ENCODE measurements at places on chromosomes 6 and 20.

DNA sequence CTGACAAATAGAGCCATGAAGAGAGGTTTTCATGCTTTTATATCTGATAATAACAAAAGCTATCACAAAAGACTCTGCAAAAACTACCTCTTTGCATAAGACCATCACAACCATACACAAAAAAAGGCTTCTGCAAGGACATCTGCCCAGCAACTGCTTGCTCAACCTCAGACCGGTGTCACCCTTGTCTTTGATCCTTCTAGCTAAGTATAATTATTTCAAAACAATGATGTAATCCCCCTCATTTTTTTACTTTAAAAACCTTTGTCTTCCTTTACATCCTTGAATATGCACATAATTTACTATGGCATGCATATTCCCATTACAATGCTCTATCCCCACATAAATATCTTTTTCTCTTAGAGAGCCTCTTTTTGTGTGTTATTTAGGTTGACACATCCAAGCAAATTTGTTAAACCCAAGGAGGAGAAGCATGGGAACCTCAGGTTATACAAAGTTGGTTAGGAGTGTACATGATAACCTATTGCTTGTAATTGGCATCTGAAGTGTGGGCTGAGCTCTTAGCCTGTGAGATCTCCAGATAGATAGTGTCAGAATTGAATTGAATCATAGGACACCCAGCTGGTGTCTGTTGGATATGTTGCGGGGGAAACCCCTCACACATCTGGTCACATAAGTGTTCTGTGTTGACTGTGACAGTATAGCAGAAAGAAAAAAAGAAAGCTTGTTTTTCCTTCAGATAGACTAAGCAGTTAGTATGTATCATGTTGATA lies 20.7 kb upstream of the CGA start:
- H3K27me3 ChIP-seq, result no peaks in the 10 kb centered on the region
- no peak for DNase-seq
- H3K4me3 ChIP-seq, result no peak overlapping the region
- no peak overlapping the region for H3K27ac ChIP-seq
- H3K4me1 ChIP-seq, result no peaks in the 10 kb centered on the region

DNA sequence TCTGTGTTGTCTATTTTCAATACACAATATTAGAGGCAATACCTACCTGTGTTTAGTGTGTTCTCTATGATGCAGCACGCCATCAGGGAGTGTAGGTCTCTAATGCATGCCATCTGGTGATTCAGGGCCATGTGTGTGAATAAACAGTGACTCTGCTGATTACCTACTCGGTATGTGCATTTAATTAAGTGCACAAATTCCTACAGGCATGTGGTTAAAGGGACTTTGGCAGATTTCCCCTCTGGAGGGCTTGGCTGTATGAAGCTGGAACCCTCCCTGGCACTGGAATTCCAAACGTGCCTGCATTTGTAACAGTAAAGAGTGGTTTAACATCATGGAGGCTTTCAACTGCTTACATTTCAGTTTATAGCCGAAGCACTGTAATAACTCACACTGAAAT lies 401.5 kb upstream of the SASH1 start:
- no peaks in the 10 kb centered on the region for H3K27me3 ChIP-seq
- H3K27ac ChIP-seq, result no peak overlapping the region
- no peak for DNase-seq
- H3K36me3 ChIP-seq, result no peaks in the 10 kb centered on the region
- H3K4me1 ChIP-seq, result no peaks in the 10 kb centered on the region
- H3K4me3 ChIP-seq, result no peak overlapping the region

GRCh38 chr6:46217671-46218131 lies 46.9 kb upstream of the ENPP5 start:
- peak overlapping the region; percentile 97 for H3K27ac ChIP-seq
- H3K27me3 ChIP-seq, result no peaks in the 10 kb centered on the region
- peaks cover 36% of the 10 kb centered on the region for H3K4me1 ChIP-seq
- peaks cover 10% of the 10 kb centered on the region for H3K36me3 ChIP-seq
- no peak overlapping the region for H3K4me3 ChIP-seq

DNA sequence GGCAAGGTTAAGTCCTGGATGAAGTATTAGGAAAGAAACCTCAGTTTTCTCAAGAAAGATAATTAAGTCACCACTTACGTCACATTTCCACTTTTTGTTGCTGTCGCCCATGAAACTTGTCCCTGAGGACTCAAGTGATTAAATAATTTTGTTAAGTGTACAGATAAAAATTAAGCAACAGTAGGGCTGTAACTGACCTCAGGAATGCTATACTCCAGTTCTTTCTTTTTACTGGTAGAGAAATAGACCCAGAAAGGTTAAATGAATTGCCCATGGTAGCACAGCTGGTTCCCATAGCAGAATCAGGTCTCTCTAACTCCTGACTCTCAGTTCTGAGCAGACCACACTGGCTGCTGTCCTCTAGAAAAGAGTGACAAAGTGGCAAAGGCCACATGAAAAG lies 54.5 kb downstream of the CLIC5 start:
- DNase-seq, result no peak
- H3K36me3 ChIP-seq, result no peaks in the 10 kb centered on the region
- H3K4me1 ChIP-seq, result no peaks in the 10 kb centered on the region

GRCh38 chr6:69286331-69286730 lies 510.5 kb downstream of the LMBRD1 start:
- no peaks in the 10 kb centered on the region for H3K36me3 ChIP-seq
- no peak for DNase-seq
- H3K27me3 ChIP-seq, result no peaks in the 10 kb centered on the region
- no peaks in the 10 kb centered on the region for H3K4me1 ChIP-seq
- H3K4me3 ChIP-seq, result no peak overlapping the region
- no peak overlapping the region for H3K27ac ChIP-seq

DNA sequence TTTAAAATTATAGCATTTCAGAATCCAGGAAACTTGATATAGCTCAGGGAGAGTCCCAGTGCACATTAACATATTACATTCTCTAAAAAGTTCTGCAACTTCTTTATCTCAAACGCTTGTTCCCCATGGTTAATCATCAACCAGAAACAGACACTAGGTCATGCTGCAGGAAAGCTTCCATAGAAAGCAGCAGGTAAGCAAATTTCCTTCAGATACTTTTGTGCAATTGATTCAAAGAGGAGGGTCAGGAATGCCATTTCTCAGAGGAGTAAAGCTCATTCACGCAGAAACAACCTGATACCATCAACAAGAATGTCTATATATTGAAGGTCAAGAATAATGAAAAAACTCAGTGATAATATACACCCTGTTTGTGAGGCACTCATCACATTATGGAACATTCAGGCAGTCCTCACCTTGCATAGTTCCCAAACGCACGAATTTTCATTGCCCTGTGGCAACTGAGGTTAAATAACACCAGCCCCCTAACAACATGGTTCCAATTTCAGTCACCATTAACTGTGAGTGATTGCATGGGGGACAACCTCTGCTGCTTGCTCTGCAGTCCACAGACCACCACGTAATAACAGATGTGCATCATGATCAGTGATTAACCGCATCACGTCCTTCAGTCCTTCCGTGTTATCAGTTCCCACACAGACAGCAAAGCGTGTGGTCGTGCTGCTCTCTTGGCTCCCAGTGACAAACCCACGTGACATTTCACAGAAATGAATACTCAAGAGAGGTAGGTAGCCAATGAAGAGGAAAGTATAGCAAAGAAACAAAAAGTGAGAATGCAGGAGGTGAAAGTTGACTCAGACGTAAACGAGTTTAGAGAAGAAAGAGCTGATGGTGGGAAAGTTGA lies 95.7 kb downstream of the LY86 start:
- no peaks in the 10 kb centered on the region for H3K4me1 ChIP-seq
- H3K36me3 ChIP-seq, result no peaks in the 10 kb centered on the region
- DNase-seq, result no peak
- no peak overlapping the region for H3K27ac ChIP-seq
- H3K4me3 ChIP-seq, result no peak overlapping the region
- H3K27me3 ChIP-seq, result no peaks in the 10 kb centered on the region

DNA sequence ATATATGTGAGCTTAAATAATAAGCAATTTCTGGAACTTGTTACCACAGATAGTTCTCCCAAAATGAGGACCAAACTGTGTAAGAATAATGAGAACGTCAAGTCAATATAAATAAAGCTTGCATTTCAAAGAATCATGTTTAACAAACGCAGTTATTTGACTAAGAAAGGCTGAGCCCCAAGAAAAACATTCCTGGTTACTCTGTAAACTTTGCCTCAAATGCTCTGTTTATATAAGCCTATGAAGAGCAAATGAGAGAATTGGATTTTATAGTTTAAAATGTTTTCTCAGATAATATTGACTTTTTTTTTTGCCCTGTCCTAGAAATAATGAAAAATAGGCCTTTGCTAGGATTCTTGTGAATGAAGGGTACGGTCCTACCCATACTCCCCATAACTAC lies 81.3 kb downstream of the C6orf52 start:
- no peak overlapping the region for H3K27ac ChIP-seq
- H3K4me1 ChIP-seq, result peaks cover 11% of the 10 kb centered on the region
- H3K4me3 ChIP-seq, result no peak overlapping the region
- H3K27me3 ChIP-seq, result no peaks in the 10 kb centered on the region
- no peak for DNase-seq

DNA sequence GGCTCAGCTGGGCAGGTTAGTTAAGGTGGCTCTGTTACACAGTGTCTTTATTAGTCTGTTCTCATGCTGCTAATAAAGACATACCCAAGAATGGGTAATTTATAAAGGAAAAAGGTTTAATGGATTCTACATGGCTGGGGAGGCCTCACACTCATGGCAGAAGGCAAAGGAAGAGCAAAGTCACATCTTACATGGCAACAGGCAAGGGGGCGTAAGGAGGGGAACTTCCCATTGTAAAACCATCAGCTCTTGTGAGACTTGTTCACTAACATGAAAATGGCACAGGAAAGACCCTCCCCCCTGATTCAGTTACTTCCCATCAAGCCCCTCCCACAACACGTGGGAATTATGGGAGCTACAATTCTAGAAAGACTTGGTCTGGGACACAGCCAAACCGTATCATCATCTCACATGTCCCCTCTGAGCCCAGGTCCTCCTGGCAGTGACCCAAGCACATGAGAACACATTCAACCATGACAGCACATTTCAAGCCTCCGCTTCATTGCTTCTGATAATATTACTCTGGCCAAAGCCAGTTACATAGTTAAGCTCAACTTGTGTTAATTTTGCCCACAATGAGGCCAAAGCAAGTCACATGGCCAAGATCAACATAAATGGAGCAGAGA lies 383.9 kb downstream of the PLCB1 start:
- H3K27me3 ChIP-seq, result no peaks in the 10 kb centered on the region
- no peak overlapping the region for H3K27ac ChIP-seq
- H3K4me1 ChIP-seq, result no peaks in the 10 kb centered on the region
- no peak overlapping the region for H3K4me3 ChIP-seq

- H3K36me3 ChIP-seq, result no peaks in the 10 kb centered on the region
- DNase-seq, result no peak
- H3K4me3 ChIP-seq, result no peak overlapping the region
- no peak overlapping the region for H3K27ac ChIP-seq
- no peaks in the 10 kb centered on the region for H3K27me3 ChIP-seq
- no peaks in the 10 kb centered on the region for H3K4me1 ChIP-seq
Measured at GRCh38 chr20:24657196-24657595, 187.8 kb downstream of the SYNDIG1 start.

GRCh38 chr6:81214414-81215091 lies 537.9 kb downstream of the TENT5A start:
- no peak overlapping the region for H3K4me3 ChIP-seq
- no peak for DNase-seq
- H3K27me3 ChIP-seq, result no peaks in the 10 kb centered on the region
- H3K4me1 ChIP-seq, result no peaks in the 10 kb centered on the region

GRCh38 chr6:137102851-137103492 lies 58.2 kb upstream of the IL20RA start:
- H3K4me1 ChIP-seq, result no peaks in the 10 kb centered on the region
- H3K4me3 ChIP-seq, result no peak overlapping the region
- H3K36me3 ChIP-seq, result no peaks in the 10 kb centered on the region
- no peak overlapping the region for H3K27ac ChIP-seq

DNA sequence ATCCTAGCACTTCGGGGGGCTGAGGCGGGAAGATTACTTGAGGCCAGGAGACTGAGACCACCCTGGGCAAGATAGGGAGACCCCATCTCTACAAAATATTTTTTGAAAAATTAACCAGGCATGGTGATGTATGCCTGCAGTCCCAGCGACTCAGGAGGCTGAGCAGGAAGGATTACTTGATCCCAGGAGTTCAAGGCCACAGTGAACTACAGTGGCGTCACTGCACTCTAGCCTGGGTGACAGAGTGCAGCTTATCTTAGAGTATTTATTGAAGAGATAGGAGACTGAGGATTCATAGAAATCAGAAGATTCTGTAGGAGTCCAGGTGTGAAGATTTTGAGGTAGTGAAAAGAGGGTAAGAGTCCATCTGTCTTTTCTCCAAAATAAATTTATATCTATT lies 45.0 kb downstream of the SLC17A5 start:
- H3K4me1 ChIP-seq, result peaks cover 3% of the 10 kb centered on the region
- H3K27ac ChIP-seq, result no peak overlapping the region
- no peak for DNase-seq
- no peaks in the 10 kb centered on the region for H3K27me3 ChIP-seq
- H3K4me3 ChIP-seq, result no peak overlapping the region

- H3K27me3 ChIP-seq, result peaks cover 28% of the 10 kb centered on the region
- peaks cover 5% of the 10 kb centered on the region for H3K4me1 ChIP-seq
- no peak for DNase-seq
- no peak overlapping the region for H3K4me3 ChIP-seq
- no peak overlapping the region for H3K27ac ChIP-seq
- no peaks in the 10 kb centered on the region for H3K36me3 ChIP-seq
Measured at GRCh38 chr6:10882657-10883171, 873 bp upstream of the GCM2 start.

Measured in ascending aorta (tissue), 2 donors.